Left cardiac atrium (tissue), 4 donors: ENCODE measurements at places on chromosomes 13 and 19. TPM values are rescaled to one million over a fixed set of nuclear protein-coding genes. Genes with fewer than 3 reads are reported as not detected.

GRCh38 chr13:99980201-99980823 lies 1.3 kb upstream of the ZIC2 start:
- peak; percentile 67 for DNase-seq

DNA sequence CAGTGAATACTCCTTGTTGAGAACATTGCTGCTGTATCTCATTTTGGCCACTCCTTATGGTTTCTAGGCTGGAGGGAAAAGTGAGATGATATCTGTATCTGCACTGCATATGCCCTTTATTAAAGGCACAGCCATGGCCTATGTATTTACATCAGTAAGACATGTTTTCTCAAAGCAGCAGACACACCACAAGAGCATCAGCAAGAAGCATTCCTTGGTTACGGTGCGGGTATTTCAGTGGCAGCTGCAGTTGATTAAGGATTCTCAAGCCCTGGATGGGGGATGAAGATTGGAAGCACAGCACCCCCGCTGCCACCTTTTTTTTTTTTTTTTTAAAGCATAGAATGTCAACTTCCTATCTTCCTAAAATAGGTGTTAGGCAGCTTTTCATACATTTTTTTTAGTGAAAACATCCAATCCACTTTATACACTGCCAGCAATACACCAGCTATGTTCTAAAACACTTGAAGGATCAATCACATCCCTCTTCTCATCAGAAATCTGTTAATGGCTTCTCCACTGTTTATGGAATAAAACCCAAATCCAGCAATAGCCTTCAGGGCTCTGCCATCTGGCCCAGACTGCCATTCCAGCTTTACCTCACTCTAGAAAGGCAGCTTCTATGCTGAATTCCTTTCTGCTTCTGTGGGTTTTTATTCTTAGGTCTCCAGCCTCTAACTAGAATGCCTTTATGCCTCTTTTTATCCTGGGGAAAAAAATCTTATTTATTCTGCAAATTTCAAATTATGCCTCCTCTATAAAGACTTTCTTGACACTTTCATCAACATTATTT lies 331.0 kb downstream of the DNAJC15 start:
- DNase-seq, result no peak

DNA sequence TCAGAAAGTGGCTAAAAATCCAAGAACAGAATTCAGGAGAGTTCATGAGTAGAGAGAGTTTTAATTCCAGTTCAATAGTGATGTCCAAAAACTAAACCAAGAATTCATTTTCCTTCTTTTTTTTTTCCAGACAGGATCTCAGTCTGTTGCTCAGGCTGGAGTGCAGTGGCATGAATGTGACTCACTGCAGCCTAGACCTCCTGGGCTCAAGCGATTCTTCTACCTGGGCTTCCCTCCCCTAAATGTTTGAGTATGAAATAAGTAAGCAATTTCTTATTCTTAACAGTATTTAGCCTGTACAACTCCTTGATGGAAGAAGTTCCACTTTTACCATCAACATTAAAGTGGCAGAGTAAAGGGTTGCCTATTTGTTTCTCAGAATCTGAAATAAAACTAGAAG lies 3.8 kb downstream of the COMMD6 start:
- no peak for DNase-seq

The CEACAM20 gene
- total RNA-seq, result not detected
